Upper lobe of right lung (tissue), 1 donor: ENCODE measurements at places on chromosomes 13 and 19. TPM values are rescaled to one million over a fixed set of nuclear protein-coding genes. Genes with fewer than 3 reads are reported as not detected.

The CLEC17A gene
- not detected for total RNA-seq

The KCNC3 gene
- 12.8 TPM for total RNA-seq

The FFAR3 gene
- not detected for total RNA-seq

The ZNF737 gene
- 16.5 TPM for total RNA-seq

The UHRF1 gene
- total RNA-seq = 0.90 TPM

The ZNF285 gene
- total RNA-seq = 2.0 TPM

- DNase-seq = no peak
Measured at GRCh38 chr19:11323601-11324078, 15.8 kb downstream of the RAB3D start.

- DNase-seq = peak; percentile 73
Measured at GRCh38 chr13:90867336-90867683, 480.2 kb upstream of the MIR17HG start.

GRCh38 chr19:48480183-48480557 is 11.0 kb downstream of the CYTH2 start:
- peak; percentile 77 for DNase-seq

DNA sequence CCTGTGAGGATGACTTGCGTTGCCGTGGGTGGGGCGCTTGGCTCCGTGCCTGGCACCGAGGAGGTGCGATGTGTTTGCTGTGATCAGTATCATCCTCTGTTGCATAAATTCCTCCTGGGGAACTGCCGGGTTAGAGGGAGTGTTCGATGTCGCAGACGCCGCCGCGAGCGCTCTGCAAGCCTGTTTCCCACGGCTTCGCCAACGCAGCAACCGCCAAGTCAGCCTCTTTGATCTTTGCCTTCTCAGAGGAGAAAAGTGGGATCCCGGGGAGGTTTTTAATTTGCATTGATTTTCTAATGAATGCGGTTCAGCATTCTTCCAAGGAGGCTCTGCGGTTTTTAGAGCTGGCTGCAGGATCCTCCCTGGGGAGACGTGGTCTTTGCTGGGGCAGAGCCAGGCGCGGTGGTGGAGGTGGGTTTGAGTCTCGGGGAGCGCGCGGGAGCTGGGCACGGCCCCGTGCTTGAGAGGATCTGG is 7.6 kb downstream of the GPR32 start:
- no peak for DNase-seq

- DNase-seq = peak; percentile 79
Measured at GRCh38 chr19:3125900-3126524, 9.8 kb upstream of the GNA15 start.

DNA sequence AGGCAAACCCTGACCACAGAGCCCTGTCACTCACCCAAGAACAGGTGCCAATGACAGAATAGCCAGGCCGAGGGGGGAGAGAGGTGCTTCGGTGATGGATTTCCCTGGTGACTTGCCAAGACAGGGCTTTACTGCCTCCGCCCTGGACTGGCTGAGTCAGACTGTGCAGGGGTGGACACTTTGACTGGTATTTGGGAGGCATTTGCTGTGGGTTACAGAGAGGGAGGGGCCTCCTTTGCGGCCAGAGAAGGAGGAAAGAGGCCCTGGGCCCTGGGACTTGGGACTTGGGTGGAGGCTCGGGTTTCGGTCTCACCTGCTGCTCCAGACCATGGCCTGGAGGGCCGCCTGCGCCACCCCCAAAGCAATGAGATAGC is 4.6 kb upstream of the EPS8L1 start:
- no peak for DNase-seq

GRCh38 chr19:48506138-48506733 is 5.4 kb downstream of the LMTK3 start:
- no peak for DNase-seq

DNA sequence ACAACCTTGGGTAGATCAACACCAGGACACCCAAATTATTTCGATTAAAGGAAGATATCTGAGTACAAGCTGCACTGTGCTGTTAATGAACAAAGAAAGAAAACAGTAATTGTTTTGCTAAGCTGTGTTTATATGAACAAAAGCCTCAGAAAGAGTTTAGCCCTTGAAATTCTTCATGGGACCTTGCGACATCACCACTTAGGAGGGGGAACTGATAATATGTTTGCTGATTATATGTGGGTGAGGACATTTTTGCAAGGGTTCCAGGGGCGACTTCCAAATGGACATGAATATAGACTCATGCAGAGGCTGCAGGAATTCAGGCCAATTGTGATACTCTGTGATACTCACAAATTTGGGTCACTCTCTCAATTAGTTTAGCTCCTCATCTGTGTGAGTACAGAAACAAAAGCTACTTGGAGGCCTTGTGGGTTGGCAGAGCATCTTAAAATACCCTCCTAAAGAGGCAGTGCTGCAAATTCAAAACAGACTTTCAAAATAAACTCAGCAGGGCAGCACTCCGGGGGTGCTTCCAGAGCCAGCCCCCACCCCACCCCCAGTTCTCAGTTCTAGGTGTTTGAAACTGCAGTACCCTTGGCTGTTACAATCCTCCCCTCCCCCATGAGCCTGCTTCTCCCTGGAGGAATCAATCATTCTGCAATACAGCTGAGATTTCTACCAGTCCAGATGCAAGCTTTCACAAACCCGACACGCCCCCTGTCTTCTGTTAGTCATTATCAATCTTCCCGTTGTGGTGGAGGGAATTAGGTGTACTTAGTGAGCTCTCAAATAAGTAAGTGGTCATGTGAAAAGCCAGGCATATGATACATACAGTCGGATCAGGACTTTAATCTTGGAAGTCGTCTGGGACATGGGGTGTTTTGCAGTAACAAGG is 97.0 kb upstream of the MBNL2 start:
- DNase-seq = no peak
